Central memory CD4-positive, alpha-beta T cell (primary cell): ENCODE measurements at places on chromosomes 6 and 20.

DNA sequence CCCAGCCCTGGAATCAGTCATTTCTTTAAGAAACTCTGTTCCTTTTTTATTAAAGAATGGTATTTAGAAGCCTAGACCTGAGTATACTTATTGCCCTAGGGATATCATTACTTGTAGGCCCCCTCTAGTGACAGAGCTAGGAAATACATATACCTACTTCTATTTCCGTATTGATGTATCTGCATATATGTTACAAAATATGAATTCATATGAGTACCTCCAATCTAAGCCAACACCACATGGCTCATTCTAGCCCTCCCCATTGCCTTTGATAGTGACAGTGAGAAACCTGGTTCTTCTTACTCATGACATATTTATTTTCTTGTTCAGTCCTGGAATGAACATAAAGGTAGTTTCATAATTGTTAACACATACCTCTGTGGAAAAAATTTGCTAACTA lies 137.2 kb downstream of the FARS2 start:
- peak; percentile 12 for DNase-seq

DNA sequence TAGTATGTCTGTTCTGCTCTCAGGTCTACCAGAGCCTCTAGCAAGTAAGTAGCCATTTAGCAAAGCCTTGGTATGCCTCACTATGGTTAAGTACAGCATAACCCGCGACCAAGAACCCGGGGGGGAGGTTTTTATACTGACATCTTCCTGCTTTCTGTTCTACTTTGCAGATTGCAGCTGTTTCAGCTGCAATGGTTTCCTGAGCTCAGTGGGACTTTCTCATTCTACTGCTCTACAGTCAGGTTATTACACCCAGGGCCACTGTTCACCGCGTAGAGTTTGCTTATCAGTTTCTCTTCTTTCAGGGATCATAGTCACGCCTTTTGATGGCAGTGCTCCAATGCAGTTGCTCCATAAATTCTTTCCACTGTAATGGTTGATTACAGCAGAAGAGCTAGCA lies 631.3 kb downstream of the TFAP2A start:
- DNase-seq: no peak

DNA sequence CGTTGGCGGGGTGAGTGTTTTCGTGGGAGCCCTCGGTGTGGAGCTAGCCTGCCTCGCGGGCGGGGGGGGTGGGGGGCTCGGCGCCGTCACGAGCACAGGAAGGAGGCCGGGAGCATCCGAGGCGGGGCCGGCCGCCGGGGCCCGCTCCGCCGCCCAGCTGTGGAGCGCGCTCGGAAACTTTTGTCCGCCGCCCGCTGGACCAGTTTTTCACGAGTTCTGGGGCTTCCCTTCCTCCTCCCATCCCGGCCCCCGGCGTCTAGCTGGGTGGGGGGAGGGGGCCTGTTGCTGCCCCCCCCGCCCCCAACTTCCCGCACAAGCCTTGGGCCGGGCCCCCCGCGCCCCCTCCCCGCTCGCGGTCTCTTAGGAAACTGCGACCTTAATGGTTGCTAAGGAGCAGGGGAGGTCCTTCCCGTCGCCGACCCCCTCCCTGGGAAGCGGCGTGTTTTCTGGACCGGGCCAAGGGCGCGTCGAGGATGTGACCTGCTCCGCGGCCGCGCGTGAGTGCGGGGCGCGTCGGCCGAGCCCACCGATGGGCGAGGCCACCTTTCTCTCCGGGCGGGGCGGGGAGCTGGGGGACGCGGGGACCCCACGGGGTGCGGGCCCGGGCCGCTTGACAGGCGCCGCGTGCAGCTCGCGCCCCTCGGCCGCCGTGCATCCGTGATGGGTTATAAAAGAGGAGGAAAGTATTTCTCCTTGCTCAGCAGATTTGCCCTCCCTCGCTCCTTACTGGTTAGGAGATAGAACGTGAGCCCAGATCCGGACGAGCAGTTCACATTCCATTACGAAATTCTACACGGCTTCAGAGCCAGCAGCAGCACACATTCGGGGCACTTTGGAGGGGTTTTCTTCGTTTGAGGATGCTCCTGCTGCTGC lies 1.4 kb downstream of the RREB1 start:
- DNase-seq: peak; percentile 30

GRCh38 chr6:89966913-89967312 lies 72.6 kb downstream of the GJA10 start:
- DNase-seq: no peak

- no peak for DNase-seq
Measured at GRCh38 chr20:58044286-58044685, 184.2 kb downstream of the ANKRD60 start.

- no peak for DNase-seq
Measured at GRCh38 chr6:6439778-6440177, 119.3 kb upstream of the F13A1 start.

DNA sequence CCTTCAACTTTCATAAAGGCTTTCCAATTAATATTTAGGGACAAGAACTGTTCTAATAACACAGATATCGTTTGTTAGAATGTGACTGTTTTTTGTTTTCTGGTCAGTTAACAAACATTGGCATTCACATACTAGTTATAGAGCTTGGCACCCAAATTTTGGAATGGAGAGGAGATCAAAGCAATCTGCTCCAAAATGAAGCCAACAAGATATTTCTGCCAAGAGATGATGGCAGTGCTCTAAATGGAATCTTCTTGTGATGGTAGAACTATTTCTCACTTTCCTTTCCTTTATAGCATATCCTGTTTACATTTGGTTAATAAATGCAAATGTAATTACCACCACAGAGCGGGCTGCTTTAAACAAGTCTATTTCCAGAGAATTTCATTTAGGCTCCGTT lies 208.3 kb upstream of the RIMS1 start:
- DNase-seq: no peak

DNA sequence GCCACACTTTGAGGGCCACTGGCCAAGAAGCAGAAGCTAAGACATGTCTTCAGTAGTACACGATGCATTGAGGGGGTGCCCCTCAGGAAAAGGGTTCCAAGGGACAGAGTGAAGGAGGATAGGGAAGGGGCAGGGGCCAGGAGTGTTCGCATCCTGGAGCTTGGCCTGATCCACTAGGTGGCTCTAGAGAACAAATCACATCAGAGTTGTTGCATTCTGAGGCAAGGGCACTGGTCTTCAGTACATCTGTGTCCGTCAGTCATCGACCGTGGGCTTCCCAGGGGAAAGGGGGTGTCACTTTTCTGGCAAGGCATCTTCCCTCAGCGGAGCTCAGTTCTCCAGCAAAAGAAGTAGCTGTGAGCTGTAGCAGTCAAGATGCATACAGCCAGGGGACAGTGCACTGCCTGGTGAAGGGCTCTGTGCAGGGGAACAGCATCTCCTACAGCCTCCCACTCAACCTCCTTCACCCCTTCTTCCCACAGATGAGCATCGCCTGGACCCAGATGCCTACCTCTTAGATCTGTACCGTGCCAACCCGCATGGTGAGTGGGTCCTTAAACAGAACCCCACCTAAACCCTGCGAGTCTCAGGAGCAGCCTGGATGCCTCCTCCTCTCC lies 47.8 kb downstream of the ARHGAP40 start:
- no peak for DNase-seq

GRCh38 chr20:22213271-22213670 lies 371.1 kb downstream of the FOXA2 start:
- DNase-seq: no peak

DNA sequence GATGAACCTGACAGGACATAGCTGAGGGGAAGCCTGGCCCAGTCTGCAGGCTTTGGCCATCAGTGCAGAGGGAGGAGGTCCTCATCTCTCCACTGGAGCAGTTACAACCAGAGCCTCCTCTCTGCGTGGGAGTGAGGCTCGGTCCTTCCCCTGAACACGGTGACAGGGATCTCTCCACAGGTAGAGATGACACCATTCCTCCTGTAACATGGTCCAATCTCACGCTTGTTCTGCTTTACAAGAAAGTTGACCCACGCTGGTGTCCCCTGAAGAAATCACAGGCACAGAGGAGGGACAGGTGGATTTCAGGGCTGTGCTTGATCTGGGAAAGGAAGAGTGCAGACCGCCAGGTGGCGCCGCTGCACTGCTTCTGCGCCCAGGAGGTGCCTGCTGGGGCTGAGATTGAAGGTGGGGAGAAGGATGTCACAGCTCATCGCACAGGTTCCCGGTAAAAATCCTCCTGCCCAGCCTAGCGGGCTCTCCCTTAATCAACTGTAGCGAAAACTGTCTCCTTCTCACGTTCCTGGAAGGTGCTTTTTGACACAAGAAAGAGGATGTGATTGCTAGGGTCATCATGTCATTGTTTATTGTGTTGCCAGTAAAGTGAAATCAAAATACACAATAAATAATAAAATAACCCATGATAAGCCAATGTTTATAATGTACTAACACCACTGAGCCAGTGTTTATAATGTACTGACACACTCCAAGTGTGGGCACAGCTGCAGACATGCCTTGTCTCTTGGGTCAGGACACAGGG lies 20.4 kb downstream of the HLA-G start:
- peak; percentile 77 for DNase-seq

- DNase-seq: no peak
Measured at GRCh38 chr6:124812067-124812466, 150.2 kb upstream of the RNF217 start.

DNA sequence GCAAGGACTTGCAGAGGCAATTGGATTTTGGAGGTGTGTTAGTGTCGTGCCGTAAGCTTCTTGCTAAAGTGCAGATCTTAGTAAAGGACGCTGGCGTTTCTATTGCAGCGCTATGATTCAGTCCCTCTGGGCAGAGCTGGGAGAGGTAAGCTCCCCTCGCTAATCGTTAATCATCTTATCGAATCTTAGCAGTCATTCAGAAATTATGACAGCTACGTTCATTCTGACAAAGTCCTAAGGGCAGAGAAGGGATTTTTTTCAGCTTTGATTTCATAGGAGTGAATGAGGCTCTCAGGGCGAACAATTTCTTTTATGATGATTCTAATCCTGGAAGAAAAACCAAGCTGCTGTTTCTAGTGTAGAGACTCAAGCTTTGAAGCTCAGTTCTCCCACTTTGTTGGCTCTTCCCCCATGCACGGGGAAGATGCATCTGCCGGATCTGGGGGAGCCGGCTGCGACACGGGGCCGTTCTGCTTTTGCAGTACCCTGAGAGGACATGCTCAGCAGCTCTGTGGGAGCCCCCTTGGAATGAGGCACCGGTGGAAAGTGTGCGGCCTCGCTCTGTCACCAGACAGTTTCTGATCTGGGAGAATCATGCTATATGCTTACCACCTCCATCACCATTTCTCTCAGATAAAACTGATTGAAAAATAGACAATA lies 79.1 kb upstream of the SLC22A23 start:
- DNase-seq: no peak

DNA sequence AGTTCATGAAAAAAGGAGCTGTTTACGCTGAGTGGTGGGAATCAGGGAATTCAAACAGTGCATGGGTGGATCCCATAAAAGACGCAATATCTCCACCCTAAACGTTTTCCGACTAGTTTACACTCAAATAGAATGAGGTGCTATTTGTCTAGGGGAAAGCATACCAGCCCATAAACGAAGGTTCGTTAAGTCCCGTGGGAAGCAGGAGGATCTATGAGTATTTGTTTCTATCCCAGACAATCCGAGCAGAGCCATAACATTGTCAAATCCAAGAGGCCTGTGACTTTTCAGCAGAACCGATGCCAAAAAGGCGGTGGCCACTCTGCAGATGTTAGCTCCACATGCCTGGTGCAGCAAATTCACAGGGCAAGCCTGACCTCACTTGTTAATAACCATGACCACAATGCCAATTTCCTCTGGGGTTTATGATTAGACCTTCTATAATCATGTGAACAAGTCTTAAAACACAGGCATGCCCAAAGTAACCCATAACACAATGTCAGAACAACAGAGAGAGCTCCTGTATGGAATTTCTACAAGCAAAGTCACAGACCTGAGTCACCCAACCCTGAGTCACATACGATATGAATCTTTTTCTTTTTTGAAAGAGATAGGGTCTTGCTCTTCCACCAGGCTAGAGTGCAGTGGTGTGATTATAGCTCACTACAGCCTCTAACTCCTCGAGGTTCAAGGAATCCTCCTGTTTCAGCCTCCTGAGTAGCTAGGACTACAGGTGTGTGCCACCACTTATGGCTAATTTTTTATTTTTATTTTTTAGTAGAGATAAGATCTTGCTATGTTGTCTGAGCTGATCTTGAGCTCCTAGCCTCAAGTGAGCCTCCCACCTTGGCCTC lies 123.3 kb downstream of the KIF13A start:
- no peak for DNase-seq

DNA sequence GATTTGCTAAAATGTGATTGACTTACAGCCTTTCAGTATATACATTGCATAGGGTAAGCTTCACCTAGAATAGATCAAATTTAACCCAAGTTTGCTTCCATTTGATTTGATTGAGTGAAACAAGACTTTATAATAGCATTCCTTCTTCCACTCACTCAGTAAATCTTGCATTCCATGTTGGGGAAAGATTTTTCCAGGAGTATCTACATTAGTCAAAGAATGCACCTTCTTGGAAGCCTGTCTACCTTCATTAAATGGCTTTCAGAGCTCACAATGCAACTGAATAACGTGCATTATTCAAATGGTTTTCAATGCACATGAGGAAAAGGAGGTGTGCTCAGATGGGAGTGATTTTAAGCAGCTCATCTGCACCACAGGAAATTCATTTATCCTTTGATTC lies 38.3 kb upstream of the TSHZ2 start:
- DNase-seq: no peak

DNA sequence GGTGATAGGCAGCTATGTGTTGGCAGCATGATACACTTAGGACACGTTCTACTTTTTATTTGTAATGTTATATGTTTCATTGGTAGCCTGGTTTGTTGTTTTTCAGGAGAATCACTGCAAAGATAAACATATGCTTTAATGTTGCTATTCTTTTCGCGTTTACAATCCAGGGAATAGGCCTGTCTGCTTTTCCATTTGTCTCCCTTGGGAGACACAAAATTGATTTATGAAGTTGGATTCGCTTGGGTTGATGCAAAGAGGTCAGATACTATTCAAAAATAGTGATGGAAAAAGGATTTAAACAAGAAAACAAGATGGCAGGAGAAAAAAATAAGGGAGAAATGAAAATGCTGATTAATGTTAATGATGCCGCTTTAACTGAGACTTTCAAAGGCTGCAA lies 179.5 kb upstream of the SOX4 start:
- DNase-seq: no peak

DNA sequence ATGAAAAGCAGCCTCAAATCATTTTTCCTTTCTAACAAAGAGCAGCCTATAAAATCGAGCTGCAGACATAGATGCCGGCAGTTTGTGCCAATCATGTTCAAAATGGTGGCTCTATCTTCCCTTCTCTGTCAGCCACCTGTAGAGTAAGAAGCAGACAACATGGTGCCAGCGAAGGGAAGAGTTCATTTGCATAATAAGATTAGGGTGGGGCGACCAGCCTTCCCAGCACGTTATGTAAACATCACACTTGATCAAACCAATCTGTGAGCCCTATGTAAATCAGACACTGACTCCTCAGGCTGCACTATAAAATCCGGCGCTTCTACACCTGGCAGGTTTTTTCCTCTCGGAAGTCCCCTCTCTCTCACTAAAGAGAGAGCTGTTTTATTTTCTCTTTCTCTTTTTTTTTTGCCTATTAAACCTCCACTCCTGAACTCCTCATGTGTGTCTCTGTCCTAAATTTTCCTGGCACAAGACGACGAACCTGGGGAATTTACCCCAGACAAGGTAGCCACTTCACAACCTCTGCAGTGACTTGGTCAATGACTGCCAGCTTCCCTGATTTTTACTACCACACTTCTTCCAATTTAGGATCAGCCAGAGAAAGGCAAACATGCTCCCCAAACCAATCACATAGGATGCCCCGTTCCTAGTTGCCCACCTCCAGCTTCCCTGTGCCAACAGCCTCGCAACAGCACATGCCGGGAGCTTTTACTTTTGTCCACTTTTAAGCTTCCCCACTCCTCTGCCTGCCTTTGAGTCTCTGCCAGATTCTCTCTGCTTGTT lies 12.9 kb downstream of the TPMT start:
- no peak for DNase-seq
